ENCODE measurements at places on chromosomes 16 and 17. TPM values are rescaled to one million over a fixed set of nuclear protein-coding genes. Genes with fewer than 3 reads are reported as not detected.

DNA sequence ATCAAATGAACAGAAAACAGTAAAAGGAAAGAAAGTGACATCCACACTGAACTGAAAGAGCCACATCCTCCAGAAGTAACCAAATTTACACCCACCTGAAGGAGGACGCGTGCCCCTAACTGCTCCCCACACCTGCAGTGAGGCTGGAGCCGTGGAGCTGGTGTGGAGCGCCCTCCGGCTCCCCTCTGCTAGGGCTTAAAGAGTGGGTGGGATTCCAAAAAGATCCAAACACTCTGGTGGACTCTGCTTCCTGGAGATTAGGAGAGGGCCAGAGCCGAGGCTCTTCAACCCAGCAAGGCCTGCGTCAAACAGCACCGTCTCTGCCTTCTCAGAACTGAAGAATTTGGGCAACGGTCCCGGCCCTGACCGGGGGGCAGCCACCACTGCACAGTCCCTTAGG lies 15.2 kb downstream of the CCDC40 start:
- ATAC-seq, result no peak

- ATAC-seq, result peak; percentile 57
These were observed 170.7 kb downstream of the NTN1 start for GRCh38 chr17:9192010-9192409.

DNA sequence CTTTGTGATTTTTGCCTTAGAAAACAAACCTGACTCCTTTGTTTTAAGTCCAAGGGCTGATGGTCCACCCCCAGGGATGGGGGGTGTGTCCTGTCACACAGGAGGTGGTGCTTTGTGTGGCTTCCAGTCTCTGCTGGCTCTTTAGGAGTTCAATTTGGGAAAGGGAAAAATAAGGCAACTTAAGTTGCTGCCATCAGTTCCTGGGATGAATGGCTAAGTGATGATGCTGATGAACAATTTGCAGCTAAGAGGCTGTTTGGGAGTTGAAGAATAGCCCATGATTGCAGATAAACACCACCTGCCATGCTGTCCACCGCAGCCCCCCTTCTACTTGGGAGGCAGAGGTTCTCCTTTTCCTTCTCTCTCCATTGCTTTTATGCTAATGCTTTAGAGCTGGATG lies 40.2 kb downstream of the ARL4D start:
- peak; percentile 39 for ATAC-seq

- ATAC-seq, result no peak
These were observed 14.4 kb downstream of the CANT1 start for GRCh38 chr17:78995022-78995760.

GRCh38 chr16:53080345-53081031 lies 25.7 kb downstream of the CHD9 start:
- peak; percentile 76 for ATAC-seq

- ATAC-seq, result no peak
These were observed 102.2 kb downstream of the CMIP start for GRCh38 chr16:81546781-81547180.

DNA sequence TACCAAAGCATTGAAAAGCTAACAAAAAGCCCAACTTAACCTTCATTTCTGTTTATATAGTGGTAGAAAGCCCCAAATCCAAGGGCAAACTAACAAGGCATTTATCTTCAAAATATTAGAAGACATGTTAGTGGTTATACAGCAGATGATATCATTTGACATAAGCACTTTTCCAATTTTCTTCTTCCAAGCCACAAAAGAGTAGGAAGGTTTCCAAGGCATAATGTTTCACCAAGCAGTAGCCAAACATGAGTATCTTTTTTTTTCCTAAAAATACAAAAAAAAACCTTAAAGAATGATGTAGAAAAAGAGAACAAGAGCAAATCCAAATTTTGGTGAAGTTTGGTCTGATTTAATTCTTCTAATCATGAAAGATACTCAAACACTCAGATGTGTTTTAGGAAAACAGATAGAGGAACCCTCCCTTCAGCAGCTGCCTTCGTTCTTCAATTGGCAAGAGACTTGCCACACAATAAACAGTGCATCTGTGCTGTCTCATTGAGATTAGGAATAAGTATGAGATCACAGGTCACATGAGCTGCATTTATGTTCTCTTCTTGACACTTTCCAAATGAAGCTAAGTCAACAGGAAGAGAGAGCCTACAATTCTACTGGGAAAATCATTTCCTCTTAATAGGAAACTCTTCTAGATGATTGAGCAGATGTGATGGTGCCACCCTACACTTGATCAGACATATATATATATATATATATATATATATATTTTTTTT lies 106.7 kb downstream of the TTC19 start:
- peak; percentile 84 for ATAC-seq

GRCh38 chr16:88337021-88337420 lies 45.7 kb upstream of the ZNF469 start:
- ATAC-seq, result no peak

DNA sequence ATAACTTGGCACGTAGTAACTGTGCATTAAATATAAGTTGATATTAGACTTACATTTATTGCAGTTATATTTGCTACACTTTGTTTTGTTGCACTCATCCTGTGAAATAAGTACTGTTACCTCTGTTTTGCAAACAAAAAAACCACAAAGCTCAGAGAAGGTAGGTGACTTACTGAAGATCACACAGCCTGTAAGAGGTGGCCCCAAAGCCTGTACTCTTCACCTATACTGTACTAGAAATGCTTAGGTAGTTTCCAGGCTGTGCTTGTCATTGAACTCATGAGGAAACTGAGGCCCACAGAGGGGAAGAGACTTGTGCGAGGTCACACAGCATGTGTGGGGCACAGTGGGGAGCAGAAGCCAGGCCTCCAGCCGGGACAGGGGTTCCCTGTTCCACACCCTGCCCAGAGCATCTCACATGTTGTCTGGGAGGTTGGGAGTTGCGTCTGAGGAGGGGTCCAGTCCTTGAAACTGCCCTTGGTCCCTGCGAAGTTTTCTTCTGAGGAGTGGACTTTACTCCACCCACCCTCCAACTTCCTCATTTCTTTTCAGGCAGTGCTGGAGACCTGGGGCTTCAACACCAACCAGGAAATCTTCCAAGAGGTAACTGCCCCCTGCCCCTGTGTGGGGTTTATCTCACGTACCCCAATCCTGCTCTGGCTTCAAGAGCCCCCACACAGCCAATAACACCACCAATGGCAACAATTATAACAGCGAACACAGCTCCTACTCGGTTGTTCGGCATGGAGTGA lies 13.0 kb downstream of the CETP start:
- ATAC-seq, result no peak

The SECTM1 gene
- 6.1 TPM for total RNA-seq

The CCL4L2 gene
- total RNA-seq, result not detected

The NPIPA7 gene
- 2.7 TPM for total RNA-seq

The PMFBP1 gene
- 0.81 TPM for total RNA-seq

The PRDM7 gene
- total RNA-seq, result not detected
